CD4-positive, alpha-beta T cell treated with Interleukin-12 subunit alpha and Interleukin-12 subunit beta, for 1 hour (primary cell): ENCODE measurements at places on chromosomes 2 and 18.

- DNase-seq: no peak
These were observed 147.6 kb upstream of the SMAD7 start for GRCh38 chr18:49098386-49098785.

DNA sequence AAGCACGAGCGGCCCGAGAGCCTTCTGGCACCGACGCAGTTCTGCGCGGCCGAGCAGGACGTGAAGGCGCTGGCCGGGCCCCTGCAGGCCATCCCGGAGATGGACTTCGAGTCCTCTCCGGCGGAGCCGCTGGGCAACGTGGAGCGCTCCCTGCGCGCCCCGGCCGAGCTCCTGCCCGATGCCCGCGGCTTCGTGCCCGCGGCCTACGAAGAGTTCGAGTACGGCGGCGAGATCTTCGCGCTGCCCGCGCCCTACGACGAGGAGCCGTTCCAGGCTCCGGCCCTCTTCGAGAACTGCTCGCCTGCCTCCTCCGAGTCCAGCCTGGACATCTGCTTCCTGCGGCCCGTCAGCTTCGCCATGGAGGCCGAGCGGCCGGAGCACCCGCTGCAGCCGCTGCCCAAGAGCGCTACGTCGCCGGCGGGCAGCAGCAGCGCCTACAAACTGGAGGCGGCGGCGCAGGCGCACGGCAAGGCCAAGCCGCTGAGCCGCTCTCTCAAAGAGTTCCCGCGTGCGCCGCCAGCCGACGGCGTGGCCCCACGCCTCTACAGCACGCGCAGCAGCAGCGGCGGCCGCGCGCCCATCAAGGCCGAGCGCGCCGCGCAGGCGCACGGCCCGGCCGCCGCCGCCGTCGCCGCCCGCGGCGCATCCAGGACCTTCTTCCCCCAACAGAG, 70.4 kb downstream of the ARHGEF33 start:
- DNase-seq: peak; percentile 58

- DNase-seq: no peak
These were observed 216.7 kb downstream of the CTNNA2 start for GRCh38 chr2:79729532-79729931.

- no peak for DNase-seq
These were observed 14.0 kb upstream of the DCC start for GRCh38 chr18:52325997-52326396.

- peak; percentile 30 for DNase-seq
These were observed 60.5 kb downstream of the CUL3 start for GRCh38 chr2:224524657-224525056.

- no peak for DNase-seq
These were observed 8.4 kb downstream of the YPEL5 start for GRCh38 chr2:30155202-30155601.

GRCh38 chr18:57353940-57354461, 1.6 kb downstream of the ST8SIA3 start:
- no peak for DNase-seq

- DNase-seq: no peak
These were observed 662.3 kb downstream of the IRS1 start for GRCh38 chr2:226137201-226137811.

- no peak for DNase-seq
These were observed 164.7 kb downstream of the AGAP1 start for GRCh38 chr2:235658351-235659174.

DNA sequence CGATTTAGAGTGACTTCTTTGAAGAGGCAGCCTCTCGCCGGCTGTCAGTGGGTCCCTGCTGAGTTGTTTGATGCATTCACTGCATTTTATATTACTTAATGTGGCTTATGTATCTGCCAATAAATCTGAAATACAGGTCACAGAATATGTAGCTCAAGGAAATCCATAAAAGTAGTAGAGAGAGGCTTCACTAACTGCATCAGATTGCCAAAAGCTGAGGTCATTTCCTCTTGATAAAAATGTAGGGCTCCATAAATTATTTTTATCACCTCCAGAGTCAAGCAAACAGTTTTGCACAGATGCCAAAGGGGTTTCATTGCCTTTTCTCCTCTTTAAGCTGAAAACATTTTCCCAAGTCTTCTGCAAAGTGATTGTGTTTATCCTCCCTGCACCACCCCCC, 36.5 kb upstream of the CCDC93 start:
- DNase-seq: no peak
